Stimulated activated naive CD4-positive, alpha-beta T cell (primary cell): ENCODE measurements at places on chromosomes 4 and X.

DNA sequence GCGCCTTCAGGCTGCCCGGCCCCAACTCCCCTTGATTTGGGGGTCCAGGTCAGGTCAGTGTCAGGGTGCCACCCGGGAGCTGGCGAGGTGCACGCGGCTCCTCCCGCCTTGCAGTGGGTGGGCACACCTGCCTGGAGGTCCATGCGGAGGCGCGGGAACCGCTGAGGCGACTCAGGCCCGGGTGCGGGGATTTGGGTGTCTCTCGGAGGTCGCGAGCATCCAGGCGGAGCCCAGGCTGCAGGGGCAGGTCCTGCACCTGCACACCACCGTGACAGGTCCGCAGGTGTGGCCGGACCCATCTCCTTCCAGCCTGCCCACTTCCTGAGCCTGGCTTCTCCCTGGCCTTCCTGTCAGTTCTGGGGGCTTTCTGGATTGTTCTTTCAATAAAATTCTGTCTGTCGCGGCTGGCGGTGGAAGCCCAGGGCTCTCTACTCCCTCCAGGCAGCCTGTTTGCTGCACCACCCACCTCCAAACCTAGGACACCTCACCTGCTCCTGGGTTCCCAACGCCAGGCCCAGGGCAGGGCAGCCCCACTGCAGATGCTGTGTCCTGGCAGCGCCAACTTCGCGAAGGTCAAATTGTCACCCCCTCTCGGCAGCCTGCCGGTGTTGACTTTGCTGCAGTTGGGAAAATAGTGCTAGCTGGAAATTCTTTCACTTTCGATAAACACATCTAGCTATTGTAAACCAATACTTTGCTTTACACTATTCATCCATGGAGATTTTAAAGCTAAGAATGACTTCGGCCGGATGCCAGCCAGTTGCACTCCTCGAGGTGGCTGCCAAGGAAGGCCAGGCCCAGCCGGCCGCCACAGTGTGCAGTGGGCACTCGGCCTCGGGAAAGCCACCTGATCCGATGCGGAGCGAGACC is 35.9 kb downstream of the FGFRL1 start:
- DNase-seq = no peak

DNA sequence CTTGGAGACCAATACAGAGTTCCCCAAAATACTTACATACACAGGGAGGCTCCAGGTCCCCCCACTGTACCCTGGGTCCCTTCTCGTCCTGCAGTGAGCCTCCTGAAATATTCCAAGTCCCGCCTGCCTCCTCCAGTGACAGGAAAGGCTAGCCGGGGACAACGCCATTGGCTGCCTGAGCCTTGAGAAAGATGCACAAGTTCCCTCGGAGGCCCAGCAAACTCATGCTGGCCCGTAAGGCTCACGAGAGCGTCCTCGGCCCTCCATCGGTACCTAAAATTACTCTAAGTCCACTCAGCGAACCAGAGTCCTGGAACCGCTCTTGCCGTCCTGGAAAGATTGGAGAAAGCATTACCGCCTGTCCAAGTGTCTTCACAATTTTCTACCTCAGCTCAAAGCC is 228.6 kb downstream of the ADAM29 start:
- DNase-seq = no peak

DNA sequence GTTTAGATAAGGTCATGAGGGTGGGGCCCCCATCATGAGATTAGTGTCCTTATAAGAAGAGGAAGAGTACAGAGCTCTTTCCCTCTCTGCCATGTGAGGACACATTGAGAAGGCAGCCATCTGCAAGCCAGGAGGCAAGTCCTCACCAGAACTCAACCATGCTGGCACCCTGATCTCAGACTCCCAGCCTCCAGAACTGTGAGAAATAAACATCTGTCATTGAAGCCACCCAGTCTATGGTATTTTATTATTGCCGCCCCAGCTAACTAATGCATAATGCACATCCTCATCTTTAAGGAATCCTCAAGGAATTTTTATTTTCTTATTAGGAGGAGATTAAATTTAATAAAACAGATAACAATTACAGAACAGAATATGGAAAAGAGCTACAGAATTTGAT is 16.7 kb upstream of the EXOSC9 start:
- no peak for DNase-seq

GRCh38 chrX:580030-580429 is 50.6 kb upstream of the SHOX start:
- DNase-seq = no peak

- DNase-seq = no peak
Observed at GRCh38 chr4:35754047-35754446, 490.3 kb downstream of the ARAP2 start.

GRCh38 chr4:165600959-165601683 is 222.3 kb downstream of the CPE start:
- DNase-seq = no peak

DNA sequence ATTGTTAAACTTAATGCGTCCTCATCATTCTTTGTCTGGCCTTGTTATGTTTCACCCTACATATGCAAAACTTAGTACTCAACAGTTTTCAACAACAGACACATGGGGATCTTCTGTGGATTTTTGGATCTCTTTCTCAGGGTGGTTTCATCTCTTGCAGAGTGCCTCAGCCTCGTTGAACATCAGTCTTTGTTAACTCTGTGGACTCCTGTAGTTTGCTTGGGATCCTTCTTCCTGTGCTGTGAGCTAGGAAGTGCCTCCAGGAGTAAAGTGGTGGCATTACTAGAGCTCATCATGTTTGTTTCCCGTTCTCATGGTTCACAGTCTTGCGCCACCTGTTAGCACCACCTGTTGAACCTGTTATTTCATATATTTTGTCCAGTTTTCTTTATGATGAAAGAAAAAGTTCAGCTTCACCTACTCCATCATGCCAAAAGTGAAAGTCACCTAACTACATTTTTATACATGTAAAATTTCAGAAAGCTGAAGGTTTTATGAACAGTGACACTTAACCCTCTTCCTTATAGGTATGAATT is 27.5 kb upstream of the NDUFC1 start:
- DNase-seq = no peak

DNA sequence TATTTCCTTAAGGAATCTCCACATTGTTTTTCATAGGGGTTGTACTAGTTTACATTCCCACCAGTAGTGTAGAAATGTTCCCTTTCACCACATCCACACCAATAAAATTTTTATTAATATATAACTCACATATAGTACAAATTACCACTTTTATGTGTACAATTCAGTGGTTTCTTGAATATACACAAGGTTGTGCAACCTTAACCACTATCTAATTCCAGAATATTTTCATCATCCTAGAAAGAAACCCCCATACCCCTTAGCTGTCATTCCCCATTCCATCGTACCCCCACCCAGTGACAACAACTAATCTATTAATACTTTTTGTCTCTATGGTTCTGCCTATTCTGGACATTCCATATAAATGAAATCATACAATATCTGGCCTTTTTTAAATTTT is 108.3 kb upstream of the USP9X start:
- DNase-seq = no peak

- DNase-seq = no peak
Observed at GRCh38 chrX:11557120-11557519, 108.6 kb downstream of the ARHGAP6 start.

DNA sequence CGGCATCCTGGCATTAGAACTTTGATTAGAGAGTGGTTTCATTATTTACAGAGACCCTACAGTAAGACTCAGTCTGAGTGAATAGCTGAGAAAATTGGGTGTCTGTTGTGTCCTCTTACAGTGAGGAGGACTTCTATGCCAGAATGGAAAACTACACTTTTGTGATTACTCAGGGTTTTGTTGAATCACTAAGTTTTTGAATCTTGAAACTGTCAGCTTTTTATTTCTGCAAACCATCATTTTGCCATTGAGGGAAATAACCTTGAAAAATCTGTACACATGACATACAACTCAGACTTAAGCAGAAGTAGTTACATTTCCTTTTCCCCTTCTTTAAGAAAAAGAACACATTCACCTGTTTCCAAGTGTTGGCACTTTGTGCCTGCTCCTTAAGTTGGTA is 117.6 kb upstream of the RASGEF1B start:
- no peak for DNase-seq

DNA sequence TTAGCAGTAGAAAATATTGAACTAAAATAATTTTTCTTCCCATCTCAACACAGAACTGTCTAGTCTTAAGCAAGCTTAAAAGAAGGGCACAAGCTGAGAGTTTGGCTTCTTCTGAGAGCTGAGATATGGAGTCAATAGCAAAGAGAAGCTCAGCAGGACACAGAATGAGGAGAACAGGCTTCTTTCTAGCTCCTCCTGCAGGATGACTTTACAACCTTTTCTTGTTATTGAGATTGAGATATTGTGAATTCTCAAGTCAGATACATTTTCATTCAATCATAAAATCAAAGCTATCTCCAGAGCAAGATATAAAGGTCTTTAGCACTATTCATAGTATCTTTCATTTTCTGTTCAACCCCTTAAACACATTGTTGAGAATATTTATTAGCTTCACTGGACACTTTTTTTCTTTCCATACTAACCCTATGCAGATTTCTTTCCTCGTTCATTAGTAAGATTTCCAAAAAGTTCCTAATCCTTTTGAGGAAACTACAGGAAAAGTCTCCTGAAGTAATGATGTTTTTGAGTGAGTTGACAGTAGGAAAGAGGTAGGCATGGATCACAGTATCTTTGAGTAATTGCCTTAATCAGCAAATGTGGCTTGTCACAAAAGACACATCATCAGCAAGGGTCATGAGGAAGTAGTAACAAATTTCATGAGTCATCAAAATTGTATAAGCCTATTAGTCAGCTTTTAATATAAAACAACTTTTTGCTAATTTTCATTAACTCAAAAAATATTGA is 17.8 kb upstream of the CXCL3 start:
- DNase-seq = no peak

GRCh38 chr4:23775694-23776093 is 114.2 kb downstream of the PPARGC1A start:
- DNase-seq = no peak

- no peak for DNase-seq
Observed at GRCh38 chr4:55762819-55763218, 56.8 kb upstream of the EXOC1L start.

DNA sequence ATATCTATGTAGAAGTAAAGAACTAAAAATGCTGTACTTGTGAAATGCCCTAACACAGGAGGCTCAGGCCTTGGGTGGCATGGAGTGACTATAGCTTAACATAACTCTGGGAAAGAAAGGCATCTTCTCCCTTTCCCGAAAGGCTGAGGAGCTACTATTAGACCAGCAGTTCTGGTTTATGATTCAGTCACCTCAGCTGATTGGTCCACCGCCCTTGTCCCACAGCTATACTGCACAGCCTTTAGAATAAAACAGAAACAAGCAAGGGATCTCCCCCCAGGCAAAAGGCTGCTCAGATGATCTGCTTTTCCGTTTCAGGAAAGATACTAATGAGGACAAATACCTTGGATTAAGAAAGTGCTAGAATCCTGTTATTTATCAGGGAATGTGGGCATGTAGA is 171.3 kb downstream of the SNCA start:
- DNase-seq = no peak

DNA sequence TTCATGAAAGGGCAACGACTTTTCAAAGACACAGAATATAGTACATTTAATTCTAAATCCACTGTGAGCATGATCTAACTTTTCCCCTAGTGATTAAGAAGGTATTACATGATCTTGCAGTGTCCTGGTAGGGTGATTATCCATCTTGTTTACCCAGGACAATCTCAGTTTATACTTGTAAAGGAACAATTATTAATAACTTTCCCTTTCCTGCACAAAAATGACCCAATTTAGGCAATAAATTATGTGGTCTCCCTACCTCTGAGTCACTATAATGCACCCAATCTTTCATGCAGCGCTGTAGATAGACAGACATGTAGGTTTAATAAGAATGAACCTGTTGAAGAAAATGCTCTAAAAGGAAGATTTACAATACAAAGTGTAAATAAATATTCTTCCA is 22.7 kb downstream of the UNC5C start:
- no peak for DNase-seq

DNA sequence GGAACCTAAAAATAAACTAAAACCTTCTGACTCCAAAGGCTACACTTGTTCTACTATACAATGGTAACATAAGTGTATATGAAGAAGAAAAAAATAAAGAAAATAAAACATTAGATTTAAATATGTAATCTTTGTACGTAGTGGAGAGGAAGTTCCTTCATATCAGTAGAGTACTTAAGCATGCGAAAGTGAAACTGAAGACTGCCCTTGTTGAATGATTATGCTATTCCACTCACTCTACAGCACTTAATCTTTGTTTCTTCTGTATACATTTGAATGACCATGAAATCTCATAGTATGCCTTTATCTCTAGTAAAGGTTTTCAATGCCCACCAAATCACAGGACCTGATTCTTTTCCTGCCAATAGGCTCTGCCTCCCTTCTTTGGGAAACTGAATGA is 78.9 kb downstream of the NDST3 start:
- no peak for DNase-seq

GRCh38 chr4:31391976-31392375 is 671.8 kb downstream of the PCDH7 start:
- no peak for DNase-seq

DNA sequence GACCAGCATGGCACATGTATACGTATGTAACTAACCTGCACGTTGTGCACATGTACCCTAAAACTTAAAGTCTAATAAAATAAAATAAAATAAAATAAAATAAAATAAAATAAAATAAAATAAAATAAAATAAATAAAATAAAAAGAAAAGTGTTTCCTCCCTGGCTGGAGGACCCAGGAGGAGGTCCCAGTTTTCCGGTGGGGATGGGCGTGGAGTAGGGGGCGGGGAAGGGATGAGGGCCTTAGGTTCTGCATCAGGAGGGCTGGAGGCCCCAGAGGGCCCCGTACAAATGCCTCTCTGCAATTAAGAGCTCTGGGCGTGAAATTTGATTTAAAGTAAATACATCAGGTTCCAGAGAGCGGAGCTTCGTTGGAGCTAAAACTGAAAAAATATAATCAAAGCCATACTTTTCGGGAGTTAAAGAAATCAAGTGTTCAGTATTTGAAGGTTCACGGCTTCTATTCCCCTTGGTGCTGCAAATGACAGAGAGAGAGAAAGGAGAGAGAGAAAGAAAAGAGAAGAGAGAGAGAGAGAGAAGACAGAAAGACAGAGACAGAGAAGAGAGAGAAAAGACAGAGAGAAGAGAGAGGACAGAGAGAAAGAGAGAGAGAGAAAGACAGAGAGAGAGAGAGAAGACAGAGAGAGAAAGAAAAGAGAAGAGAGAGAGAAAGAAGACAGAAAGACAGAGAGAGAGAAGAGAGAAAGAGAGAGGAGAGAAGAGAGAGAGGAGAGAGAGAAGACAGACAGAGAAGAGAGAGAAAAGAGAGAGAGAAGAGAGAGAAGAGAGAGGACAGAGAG is 8.7 kb upstream of the SHOX start:
- DNase-seq = no peak

DNA sequence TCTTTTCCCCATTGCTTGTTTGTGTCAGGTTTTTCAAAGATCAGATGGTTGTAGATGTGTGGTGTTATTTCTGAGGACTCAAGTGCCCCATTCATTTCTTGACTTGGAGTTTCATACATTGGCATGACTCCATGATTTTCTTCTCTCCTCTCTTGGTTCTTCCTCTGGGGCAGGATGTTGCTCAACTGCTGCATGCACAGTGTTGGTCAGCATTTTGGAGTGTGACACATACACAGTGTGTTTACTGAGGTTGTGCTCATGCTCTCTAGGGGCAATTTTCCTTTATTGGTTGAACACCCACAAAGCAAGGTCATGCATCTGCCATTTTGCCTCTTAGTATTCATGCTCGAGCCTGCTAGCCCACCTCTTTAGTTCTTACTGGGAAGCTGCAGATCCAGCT is 1993.8 kb downstream of the ARAP2 start:
- DNase-seq = no peak

- no peak for DNase-seq
Observed at GRCh38 chr4:5887361-5888221, 5.3 kb downstream of the CRMP1 start.

- DNase-seq = no peak
Observed at GRCh38 chr4:108135549-108136209, 33.1 kb downstream of the LEF1 start.

GRCh38 chrX:66018585-66019309 is 21.1 kb downstream of the VSIG4 start:
- DNase-seq = no peak
